Upper lobe of left lung (tissue), 6 donors: ENCODE measurements at places on chromosomes 3 and 15. TPM values are rescaled to one million over a fixed set of nuclear protein-coding genes. Genes with fewer than 3 reads are reported as not detected.

DNA sequence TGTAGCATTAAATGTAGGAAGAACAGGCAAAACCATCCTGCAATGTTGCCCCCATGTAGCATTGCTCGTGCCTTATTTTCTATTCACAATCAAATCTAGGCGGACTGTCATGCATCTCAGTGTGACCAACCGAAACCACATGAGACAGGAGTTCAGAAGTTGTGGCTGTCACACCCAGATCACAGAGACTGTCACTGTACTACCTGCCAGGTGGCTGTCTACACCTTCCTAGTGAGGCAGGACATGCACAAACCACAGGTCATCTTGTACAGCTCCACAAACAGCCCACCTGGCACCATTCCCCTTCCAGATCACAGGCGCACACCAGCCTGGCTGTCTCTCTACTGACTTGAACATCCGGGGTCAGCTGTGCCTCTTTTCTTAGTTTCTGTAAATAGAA is 392.8 kb downstream of the OCA2 start:
- no peaks in the 10 kb centered on the region for H3K4me1 ChIP-seq
- H3K27me3 ChIP-seq, result no peaks in the 10 kb centered on the region
- H3K27ac ChIP-seq, result no peak overlapping the region

PLCL2 gene
- total RNA-seq, result 15.8 TPM

- no peak overlapping the region for H3K27ac ChIP-seq
- DNase-seq, result no peak
- H3K4me1 ChIP-seq, result no peaks in the 10 kb centered on the region
- no peaks in the 10 kb centered on the region for H3K27me3 ChIP-seq
- H3K4me3 ChIP-seq, result no peak overlapping the region
These were observed 47.3 kb upstream of the TBL1XR1 start for GRCh38 chr3:177244606-177245005.

MFSD1 gene
- total RNA-seq, result 118 TPM

- H3K27ac ChIP-seq, result no peak overlapping the region
These were observed 489.2 kb upstream of the CNTN4 start for GRCh38 chr3:1609416-1609815.

DNA sequence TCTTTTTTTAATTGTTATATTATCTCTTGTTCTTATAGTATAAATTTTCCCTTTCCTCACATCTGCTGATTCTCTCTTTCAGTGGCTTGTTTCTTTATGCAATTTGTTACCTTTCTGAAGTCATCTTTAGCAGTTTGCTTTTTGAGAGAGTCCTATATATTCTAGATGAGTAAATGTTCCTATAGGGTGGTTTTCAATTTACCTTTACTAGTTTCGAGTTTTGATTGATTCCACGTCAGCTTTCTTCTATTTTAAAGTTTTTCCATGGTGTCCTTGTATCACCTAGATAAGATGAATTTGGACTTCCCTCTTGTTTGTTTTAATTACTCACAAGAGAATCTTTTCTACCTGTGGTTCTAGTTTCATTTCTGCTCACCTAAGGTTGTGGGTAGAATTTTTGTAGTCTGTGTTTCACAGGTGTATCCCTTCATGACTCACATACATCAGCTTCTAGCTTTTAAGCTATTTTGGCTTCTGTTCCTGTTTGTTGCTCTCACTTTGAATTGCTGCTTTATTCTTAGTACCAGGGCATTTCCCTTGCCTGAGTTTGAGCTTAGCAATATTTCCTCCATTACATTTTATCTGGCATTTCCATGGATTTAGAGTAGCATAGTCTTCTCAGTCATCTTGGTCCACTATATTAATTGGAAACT is 6.4 kb downstream of the TEX9 start:
- H3K27ac ChIP-seq, result no peak overlapping the region
- no peaks in the 10 kb centered on the region for H3K4me1 ChIP-seq
- no peak for DNase-seq
- H3K36me3 ChIP-seq, result no peaks in the 10 kb centered on the region
- H3K4me3 ChIP-seq, result no peak overlapping the region

GRCh38 chr3:51974277-51974962 is 444 bp upstream of the ABHD14A start:
- no peaks in the 10 kb centered on the region for H3K27me3 ChIP-seq
- peak overlapping the region; percentile 93 for H3K27ac ChIP-seq
- peaks cover 33% of the 10 kb centered on the region for H3K4me1 ChIP-seq
- peak overlapping the region; percentile 58 for H3K4me3 ChIP-seq
- DNase-seq, result peak; percentile 87
- no peaks in the 10 kb centered on the region for H3K36me3 ChIP-seq

GRCh38 chr15:51243774-51244173 is 94.6 kb downstream of the CYP19A1 start:
- no peaks in the 10 kb centered on the region for H3K36me3 ChIP-seq
- no peak overlapping the region for H3K27ac ChIP-seq
- DNase-seq, result no peak
- no peak overlapping the region for H3K4me3 ChIP-seq
- no peaks in the 10 kb centered on the region for H3K27me3 ChIP-seq
- H3K4me1 ChIP-seq, result no peaks in the 10 kb centered on the region

- H3K27ac ChIP-seq, result no peak overlapping the region
- H3K4me3 ChIP-seq, result no peak overlapping the region
- H3K27me3 ChIP-seq, result no peaks in the 10 kb centered on the region
- H3K4me1 ChIP-seq, result peaks cover 54% of the 10 kb centered on the region
- peaks cover 14% of the 10 kb centered on the region for H3K36me3 ChIP-seq
These were observed 69.3 kb downstream of the CHAC1 start for GRCh38 chr15:41022487-41023090.

DNA sequence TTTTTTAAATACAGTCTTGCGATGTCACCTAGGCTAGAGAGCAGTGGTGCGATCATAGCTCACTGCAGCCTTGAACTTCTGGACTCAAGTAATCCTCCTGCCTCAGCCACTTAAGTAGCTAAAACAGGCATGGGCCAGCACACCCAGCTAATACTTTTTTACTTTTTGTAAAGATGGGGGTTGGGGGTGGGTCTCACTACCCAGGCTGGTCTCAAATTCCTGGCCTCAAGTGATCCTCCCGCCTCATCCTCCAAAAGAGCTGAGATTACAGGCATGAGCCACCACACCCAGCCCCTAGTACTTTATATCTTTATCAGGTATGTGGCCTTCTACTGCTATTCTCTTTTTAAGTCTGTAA is 8.3 kb downstream of the PEAK1 start:
- H3K36me3 ChIP-seq, result no peaks in the 10 kb centered on the region
- no peaks in the 10 kb centered on the region for H3K27me3 ChIP-seq
- no peak overlapping the region for H3K27ac ChIP-seq
- no peak overlapping the region for H3K4me3 ChIP-seq
- H3K4me1 ChIP-seq, result peaks cover 34% of the 10 kb centered on the region

DNA sequence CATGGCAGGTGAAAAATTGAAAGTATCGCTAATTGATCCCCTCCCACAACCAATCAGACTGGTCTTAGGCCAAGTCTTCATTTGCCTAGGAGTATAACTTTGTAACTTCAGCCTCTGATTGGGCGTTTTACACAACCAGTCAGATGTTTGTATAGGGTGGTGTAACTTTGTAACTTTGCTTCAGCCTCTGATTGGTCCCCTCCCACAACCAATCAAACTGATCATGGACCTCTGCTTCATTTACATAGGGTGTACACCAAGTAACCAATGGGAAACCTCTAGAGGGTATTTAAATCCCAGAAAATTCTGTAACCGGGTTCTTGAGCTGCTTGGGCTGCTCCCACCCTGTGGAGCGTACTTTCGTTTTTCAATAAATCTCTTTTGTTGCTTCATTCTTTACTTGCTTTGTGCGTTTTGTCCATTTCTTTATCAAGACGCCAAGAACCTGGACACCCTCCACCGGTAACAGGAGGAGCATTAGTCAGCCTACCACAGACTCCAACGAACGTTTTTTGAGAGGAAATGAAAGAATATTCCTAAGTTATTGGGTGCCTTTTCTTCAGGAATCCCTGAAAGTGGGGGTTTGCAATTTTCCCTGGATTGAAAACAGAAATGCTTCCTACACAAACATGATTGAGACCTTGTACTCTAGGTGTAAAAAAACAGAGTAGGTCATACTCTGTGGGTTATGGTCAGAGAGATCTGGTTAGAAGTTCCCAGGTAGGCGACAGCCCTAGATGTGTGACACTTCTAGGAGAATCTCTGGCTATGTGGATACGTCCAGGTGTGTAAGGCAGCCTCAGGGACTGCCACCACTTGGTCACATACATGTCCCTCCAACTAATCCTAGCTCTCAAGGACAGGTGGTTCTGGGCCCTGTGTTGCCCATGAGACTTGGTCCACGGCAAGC is 5.5 kb upstream of the SACM1L start:
- peaks cover 3% of the 10 kb centered on the region for H3K36me3 ChIP-seq
- H3K4me1 ChIP-seq, result peaks cover 13% of the 10 kb centered on the region
- no peaks in the 10 kb centered on the region for H3K27me3 ChIP-seq

DNA sequence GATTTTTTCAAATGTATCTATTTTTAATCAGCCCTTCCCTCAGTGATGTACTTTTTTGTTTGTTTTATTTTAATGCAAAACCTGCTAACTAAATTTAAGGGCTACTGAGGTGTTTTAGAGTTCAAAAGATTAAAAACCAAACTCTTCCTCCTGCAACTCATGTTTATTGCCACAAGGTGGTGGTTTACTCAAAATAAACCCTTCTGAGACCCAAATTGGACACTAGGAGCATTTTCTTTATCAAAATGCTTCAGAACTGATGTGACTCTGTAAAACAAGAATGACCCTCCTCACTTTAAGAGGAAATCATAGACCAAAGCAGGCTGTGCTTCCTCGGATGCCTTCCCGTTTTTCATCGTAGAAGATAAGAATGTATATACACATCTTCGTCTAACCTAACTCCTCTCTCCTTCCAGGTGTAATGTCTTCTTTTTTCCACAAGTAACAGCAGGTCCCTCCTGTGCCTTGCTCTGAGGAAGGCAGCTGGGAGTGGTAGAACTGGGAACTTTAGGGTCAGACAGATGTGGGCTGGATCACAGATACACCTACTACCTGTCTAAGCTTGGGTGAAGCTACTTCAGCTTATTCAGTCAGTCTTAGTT is 2.9 kb upstream of the NME9 start:
- no peak for DNase-seq
- H3K4me1 ChIP-seq, result peaks cover 3% of the 10 kb centered on the region
- H3K4me3 ChIP-seq, result no peak overlapping the region
- H3K27me3 ChIP-seq, result no peaks in the 10 kb centered on the region
- no peak overlapping the region for H3K27ac ChIP-seq

- no peaks in the 10 kb centered on the region for H3K36me3 ChIP-seq
- no peak for DNase-seq
- no peaks in the 10 kb centered on the region for H3K27me3 ChIP-seq
- no peaks in the 10 kb centered on the region for H3K4me1 ChIP-seq
- H3K27ac ChIP-seq, result no peak overlapping the region
These were observed 43.3 kb upstream of the MITF start for GRCh38 chr3:69695933-69696332.

DNA sequence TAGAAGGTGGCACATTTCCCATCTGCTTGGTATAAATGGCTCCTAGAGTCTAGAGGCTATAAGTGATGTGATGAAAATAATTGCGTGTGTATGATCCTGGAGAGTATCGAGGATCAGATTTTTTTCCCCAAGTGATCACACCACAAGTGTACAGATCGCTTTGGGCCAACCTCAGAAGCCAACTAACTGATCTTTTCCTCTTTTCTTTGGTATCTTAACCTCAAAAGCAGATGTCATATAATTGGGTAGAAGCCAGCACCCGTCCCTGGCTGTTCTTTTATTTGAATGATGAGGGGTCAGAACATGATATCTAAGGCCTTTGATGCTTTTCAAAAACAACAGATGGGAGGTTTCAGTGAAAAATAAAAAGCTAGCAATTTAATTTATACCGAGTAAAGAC is 3.3 kb downstream of the P2RY14 start:
- H3K36me3 ChIP-seq, result no peaks in the 10 kb centered on the region
- H3K4me3 ChIP-seq, result no peak overlapping the region
- DNase-seq, result no peak
- H3K4me1 ChIP-seq, result no peaks in the 10 kb centered on the region
- no peak overlapping the region for H3K27ac ChIP-seq

PLXND1 gene
- 396 TPM for total RNA-seq

TNNC1 gene
- total RNA-seq, result 119 TPM

DNA sequence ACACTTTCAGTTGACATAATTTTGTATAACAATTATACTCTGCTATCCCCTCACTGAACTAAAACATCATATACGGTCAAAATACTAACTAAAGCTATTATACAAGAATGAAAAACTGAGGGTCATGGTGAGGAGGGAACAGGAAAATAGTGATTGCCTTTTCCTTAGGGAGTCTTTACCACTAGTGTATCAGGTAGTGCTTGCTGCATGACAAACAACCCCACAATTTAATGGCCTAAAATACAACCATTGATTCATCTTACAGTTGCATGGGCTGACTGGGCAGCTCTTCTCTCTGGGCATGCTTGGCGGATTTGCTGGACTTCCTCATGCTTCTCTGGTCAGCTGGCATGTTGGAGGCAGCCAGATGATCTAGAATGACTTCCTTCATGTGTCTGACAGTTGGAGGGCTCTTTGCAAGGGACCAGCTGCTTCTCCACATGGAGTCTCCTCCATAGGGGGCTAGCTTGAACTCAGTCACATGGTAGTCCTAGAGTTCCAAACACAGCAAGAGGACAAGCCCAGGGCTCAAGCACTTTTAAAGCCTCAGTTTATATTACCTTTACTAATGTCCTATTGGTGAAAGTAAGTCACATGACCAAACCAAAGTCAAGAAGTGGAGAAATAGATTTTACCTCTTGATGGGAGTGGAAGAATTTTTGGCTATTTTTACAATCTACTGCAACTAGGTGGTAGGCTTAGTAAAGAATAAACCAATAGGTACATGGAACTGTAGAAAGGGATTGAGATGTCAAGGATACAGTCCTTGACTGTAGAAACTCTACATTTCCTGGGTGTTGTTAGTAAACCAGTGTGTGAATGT is 18.8 kb downstream of the THAP10 start:
- H3K27ac ChIP-seq, result no peak overlapping the region
- no peaks in the 10 kb centered on the region for H3K27me3 ChIP-seq
- no peak overlapping the region for H3K4me3 ChIP-seq
- H3K4me1 ChIP-seq, result peaks cover 2% of the 10 kb centered on the region
- H3K36me3 ChIP-seq, result no peaks in the 10 kb centered on the region

GRCh38 chr3:105613120-105613519 is 246.4 kb downstream of the ALCAM start:
- no peak overlapping the region for H3K27ac ChIP-seq
- no peak overlapping the region for H3K4me3 ChIP-seq
- DNase-seq, result no peak
- H3K4me1 ChIP-seq, result peaks cover 2% of the 10 kb centered on the region
- H3K27me3 ChIP-seq, result no peaks in the 10 kb centered on the region

SOX14 gene
- total RNA-seq, result not detected

CATSPER2 gene
- 2.0 TPM for total RNA-seq

GRCh38 chr3:175672119-175672689 is 813.1 kb downstream of the NAALADL2 start:
- no peak for DNase-seq
- H3K27me3 ChIP-seq, result no peaks in the 10 kb centered on the region
- no peaks in the 10 kb centered on the region for H3K4me1 ChIP-seq
- no peak overlapping the region for H3K4me3 ChIP-seq
- no peaks in the 10 kb centered on the region for H3K36me3 ChIP-seq

XRN1 gene
- 34.5 TPM for total RNA-seq

DNA sequence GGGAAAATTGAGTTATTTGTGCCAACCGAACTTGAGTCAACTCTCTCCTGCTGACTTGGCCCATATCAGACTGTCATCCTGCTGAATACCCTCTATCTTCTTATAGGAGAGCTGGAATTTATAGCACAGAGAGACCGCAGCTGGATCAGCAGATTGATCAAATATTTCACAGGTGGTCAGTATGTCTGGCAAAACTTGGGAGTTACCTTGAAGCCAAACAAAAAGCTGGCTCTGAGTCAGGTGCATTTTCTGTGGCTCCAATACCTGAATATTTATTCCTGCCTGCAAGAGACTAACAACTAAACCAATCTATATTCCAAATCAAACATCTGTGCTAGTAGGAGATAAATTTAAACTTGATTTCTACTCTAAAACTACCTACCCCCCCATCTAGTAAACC is 752.1 kb upstream of the ALCAM start:
- no peak overlapping the region for H3K27ac ChIP-seq
- no peaks in the 10 kb centered on the region for H3K27me3 ChIP-seq
- no peaks in the 10 kb centered on the region for H3K36me3 ChIP-seq
- no peak for DNase-seq
